ENCODE measurements at places on chromosomes 7 and 10. TPM values are rescaled to one million over a fixed set of nuclear protein-coding genes. Genes with fewer than 3 reads are reported as not detected.

Gene SPOCK2
- total RNA-seq = 0.12 TPM

Gene GIMAP4
- not detected for total RNA-seq

Gene INA
- total RNA-seq = 0.30 TPM

Gene AGAP5
- total RNA-seq = 4.1 TPM

Gene ABCB1
- total RNA-seq = 0.75 TPM

Gene CSGALNACT2
- total RNA-seq = 17.8 TPM

Gene AGR3
- total RNA-seq = not detected

Gene NKX1-2
- total RNA-seq = not detected

Gene ANKRD7
- total RNA-seq = 0.23 TPM

Gene AKR1C4
- not detected for total RNA-seq

Gene GAD2
- not detected for total RNA-seq

Gene GPR85
- total RNA-seq = 0.60 TPM

Gene FGFBP3
- 0.23 TPM for total RNA-seq

Gene UNCX
- not detected for total RNA-seq

All from smooth muscle cell of the coronary artery (primary cell).